ENCODE measurements at places on chromosomes 5 and 9.

- DNase-seq = no peak
Measured at GRCh38 chr5:92371171-92371888, 988.2 kb upstream of the ARRDC3 start.

- no peak for DNase-seq
Measured at GRCh38 chr5:91170266-91170665, 212.9 kb downstream of the ARRDC3 start.

- DNase-seq = no peak
Measured at GRCh38 chr5:32042551-32042961, 131.6 kb downstream of the GOLPH3 start.

DNA sequence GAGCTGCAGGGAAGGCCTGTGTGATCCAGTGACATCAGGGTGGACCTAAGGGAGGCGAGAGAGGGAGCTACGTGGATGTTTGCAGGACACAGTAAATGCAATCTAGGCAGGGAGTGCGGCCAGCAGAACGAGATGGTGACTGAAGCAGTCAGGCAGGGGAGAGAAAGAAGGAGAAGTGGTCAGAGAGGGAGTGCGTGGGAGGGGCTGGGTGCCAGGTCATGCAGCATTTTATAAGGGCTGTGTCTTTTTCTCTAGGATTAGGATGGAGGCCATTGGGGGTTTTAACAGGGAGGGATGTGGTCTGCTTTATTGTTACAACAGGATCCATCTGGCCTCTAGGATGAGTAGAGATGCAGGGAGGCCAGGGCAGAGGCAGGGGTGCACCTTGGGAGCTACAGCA lies 80.4 kb downstream of the DCP2 start:
- DNase-seq = no peak

GRCh38 chr5:56950626-56951125 lies 1.2 kb downstream of the MIER3 start:
- no peak for DNase-seq

DNA sequence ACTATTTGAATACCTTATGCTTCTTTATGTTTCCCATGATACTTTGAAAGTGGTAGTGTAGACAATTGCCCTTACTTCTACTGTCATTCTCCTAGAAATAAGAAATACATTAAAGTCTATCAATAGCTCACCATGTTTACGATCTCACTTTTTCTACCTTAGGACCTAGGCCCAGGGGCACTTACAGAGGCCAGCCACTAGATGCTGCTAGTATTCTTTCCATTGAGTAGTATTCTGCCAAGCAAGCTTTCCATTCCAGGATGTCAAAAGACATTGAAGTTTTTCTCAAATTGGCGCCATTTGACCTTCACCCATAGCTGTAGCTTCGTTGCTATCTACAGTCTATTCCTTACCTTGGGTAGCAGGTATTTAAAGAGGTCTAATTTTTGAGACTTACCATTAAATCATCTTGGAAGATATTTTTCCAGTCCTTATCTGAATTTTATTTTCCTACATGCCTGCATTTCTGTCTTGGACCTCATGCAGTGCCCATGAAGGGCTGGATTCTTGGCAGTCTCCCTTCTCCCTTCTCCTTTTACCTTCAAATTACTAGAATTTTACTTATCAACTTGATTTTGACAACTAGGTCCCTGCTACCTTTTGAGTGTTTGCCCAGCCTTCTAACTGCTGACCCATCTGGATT lies 246.0 kb upstream of the NUDT12 start:
- no peak for DNase-seq

- no peak for DNase-seq
Measured at GRCh38 chr5:10588779-10589447, 25.0 kb downstream of the ANKRD33B start.

GRCh38 chr5:157203417-157203816 lies 22.8 kb downstream of the ITK start:
- DNase-seq = no peak

- no peak for DNase-seq
Measured at GRCh38 chr5:33379757-33380156, 61.0 kb upstream of the TARS1 start.

DNA sequence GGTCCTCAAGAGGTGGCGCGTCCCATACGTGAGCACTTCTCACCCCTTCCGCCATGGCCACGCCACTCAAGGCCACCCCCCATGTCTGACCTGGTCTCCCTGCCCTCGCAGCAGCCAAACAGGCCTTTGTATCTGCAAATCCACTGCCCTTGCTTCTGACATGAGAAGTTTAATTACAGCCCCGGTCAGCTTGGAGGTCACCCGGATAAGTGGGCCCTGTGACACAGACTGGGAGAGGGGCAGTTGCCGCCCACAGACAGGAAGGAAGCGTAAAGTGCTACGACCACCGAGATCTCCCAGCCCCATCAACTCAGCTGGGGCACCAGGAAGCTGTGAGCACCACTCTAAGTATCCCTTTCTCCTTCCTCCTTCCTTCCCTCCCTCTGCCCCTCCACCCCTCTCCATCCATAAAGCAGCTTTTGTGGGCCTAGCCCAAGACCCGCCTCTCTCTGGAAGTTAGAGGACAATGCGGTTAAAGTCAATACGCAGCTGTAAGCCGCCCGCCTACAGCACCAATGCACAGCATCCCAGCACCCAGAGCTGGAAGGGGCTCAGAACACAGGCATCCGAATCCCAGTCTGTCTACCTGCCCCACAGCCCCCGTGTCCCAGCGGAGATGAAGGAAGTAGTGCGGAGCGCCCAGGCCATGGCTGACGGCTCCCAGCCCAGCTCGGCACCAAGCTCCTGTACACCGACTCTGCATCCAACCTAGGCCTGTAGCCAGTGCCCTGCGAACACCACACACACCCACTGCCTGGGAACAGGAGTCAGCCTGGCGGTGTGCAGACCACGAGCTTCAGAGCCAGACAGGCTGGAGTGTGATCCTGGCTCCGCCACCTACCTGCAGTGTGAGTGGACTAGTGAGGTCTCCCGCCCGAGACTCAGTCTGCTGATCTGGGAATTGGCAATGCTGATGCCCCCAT lies 44.8 kb upstream of the RNF130 start:
- DNase-seq = no peak

GRCh38 chr5:150663936-150664335 lies 2.9 kb downstream of the MYOZ3 start:
- DNase-seq = no peak

DNA sequence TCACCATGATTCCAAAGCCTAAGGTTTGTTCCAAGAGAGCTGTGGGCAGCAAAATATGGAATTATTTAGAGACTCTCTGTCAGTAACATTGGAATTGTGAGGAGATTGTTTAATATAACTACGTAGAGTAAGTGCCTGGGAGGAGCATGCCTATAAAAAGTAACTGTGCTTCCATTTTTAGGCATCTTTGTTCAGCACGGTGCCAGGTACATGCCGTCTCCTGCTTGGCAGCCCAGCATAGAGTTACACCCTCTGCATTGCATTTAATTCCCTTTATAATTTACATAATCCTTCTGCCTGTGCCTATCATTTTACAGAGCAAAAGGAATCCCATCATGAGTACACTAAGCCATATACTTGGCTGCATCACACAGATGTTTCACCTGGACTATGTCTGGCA lies 32.1 kb upstream of the ALDH1A1 start:
- no peak for DNase-seq

- DNase-seq = no peak
Measured at GRCh38 chr9:27688954-27689353, 115.7 kb upstream of the C9orf72 start.

GRCh38 chr5:11062397-11062796 lies 301.4 kb upstream of the DAP start:
- DNase-seq = no peak

DNA sequence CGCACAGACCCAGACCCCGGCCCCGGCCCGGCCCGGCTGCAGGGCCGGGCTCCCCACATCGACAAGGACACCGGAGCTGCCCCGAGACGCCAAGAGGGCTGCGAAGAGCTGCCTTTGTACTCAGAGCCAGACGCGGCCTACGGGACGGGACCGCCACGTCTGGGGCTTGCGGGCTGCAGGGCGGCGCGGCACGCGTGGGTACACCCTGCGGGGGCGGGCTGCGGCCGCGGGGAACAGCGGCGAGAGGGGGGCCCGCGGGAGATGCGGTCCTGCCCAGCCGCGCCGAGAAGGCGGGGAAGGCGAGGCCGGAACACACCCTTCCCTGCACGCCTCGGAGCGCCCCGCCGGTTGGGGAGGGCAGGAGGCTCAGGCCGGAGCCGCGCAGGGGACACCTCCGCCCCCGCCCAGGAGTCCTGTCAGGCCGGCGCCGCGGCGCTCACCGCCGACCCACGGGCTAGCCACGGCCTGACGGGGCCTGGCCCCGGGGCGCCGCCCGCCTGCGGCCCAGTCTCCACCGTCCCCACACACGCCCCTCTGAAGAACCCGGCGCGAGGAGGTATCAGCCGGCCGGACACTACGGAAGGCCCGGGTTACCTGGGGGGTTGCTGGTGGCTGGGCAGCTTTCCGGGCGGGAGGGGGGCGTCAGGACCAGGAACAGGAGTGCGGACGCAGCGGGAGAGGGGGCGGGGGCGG lies 478 bp downstream of the RAB14 start:
- DNase-seq = peak; percentile 15

DNA sequence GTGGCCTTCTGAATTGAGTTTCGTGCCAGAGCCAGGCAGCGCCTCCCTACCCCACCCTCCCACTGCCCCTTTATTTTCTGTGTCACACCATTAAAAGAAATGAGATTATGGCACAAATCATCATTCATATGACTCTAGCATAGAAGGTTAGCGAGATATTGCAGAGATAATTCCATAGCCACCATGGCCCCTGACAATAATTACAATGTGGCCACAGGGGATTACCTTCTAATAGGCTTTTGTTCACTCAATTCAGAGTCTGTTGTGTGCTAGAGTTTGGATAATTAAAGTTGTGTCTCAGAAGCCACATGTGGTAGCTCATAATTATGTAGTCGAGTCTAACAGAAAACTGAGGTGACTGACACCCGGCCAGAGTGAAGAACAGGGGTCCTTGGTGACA lies 428.1 kb downstream of the ARHGEF28 start:
- DNase-seq = no peak

GRCh38 chr9:68721666-68722330 lies 16.8 kb downstream of the PIP5K1B start:
- no peak for DNase-seq

GRCh38 chr5:1547236-1547635 lies 23.5 kb upstream of the LPCAT1 start:
- DNase-seq = no peak

GRCh38 chr5:69527128-69527770 lies 32.7 kb upstream of the GTF2H2C start:
- DNase-seq = no peak

GRCh38 chr9:126859111-126859510 lies 1.3 kb upstream of the ZBTB34 start:
- no peak for DNase-seq

DNA sequence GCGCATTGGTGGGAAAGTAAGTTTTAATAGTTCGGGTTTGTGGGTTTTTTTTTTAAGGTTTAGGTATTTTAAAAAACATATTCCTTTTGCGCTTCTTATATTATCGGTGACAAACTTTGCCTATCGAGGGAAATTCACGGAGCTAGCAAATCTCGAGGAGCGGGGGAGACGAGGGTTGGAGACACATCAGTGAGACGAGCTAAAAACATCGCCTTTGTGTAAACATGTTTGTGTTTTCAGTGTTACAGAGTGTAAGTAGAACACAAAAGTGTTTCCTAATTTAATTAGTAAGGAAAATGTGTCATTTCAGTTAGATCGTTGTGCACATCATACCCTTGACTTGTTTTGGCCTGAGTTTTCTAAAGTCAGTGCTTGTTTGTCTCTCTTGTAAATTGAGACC lies 945 bp downstream of the BTF3 start:
- no peak for DNase-seq

GRCh38 chr9:91214867-91215266 lies 146.9 kb downstream of the AUH start:
- DNase-seq = no peak

GRCh38 chr5:131965826-131966415 lies 20.5 kb upstream of the MEIKIN start:
- DNase-seq = no peak

DNA sequence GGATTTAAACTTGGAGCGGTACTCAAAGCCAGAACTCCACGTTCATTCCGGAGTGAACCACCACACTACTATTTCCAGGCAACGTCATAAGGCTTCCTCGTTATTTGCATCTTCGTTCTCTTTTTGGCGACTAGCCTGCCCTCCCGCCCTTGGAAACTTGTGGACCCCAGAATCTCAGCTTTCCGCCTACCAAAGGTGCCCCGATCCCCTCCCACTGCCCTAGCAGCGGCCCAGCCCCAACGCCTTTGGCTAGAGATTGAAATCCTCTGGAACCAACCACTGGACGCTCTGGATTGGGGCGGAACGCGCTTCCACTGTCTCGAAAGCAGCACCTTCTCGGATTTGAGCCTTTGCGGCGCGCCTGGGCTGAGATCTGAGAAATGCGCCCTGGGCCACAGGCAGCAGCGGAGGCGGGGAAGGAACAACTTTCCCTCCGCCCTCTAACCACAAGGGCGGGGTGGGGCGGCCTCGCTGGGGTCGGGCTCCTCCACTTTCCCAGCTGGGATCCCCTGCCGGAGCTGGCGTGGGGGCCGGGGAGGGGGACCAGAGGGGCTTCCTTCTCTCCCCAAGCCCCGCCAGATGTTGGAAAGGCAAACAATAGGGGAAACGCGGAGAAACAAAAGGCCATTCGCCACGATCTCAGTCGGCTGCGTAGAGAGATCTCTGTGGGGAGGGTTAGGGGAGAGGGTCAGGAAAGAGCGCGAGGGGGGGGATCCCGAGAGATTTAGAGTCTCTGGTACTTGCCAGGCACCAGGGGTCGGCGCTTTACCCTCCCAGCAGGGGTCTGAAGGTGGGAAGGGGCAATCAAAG lies 1.3 kb downstream of the MOB3B start:
- DNase-seq = no peak

DNA sequence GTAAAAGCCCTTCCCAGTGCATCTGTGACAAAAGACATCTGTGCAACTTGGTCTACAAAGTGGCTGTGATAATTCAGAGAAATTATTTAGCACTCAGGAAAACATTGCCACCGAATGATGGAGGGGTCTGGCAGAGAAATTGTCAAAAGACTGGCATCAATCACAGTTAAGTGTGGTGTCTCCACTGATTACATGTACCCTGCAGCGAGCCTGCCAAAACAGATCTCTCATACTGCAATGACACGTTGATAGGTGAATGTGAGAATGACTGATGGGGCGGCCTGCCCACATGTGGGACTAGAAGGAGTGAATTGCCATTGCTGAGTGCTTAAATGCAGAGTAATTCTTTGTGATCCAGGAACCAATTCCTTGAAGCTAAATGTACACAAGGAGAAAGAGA lies 136.4 kb upstream of the PCSK5 start:
- no peak for DNase-seq

Measured in stimulated activated CD8-positive, alpha-beta memory T cell treated with anti-CD3 and anti-CD28 coated beads, Interleukin-2, amount 100 ng/mL, for 1 hour (primary cell).